ENCODE measurements at places on chromosomes 6 and 20.
A peak's percentile ranks its signal among the peaks of the same experiment; 100 is the strongest.

- no peak for DNase-seq
Measured at GRCh38 chr6:105600336-105601260, 197.7 kb upstream of the PREP start.

DNA sequence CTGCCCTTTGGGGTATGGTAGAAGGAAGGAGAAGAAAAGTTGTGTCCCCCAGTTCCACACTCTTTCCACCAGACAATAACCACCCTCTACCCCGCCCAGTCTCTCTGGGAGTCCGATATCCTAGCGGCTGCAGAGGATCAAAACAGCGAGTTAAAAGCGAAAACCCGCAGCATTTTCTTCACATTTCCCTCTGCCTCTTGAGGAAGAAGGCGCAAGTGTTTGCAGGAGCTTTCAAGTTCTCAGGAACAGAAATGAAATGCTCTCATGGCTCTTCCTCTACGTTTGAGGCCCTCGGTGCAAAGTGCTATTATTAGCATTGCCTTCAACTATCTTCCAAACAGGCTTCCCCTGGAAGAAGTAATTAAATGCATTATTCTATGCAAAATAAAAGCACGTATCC, 52.2 kb upstream of the CCDC167 start:
- DNase-seq, result no peak

GRCh38 chr6:105192707-105193465, 13.1 kb upstream of the POPDC3 start:
- no peak for DNase-seq

- DNase-seq, result no peak
Measured at GRCh38 chr20:11891077-11891775, 26.5 kb upstream of the BTBD3 start.

DNA sequence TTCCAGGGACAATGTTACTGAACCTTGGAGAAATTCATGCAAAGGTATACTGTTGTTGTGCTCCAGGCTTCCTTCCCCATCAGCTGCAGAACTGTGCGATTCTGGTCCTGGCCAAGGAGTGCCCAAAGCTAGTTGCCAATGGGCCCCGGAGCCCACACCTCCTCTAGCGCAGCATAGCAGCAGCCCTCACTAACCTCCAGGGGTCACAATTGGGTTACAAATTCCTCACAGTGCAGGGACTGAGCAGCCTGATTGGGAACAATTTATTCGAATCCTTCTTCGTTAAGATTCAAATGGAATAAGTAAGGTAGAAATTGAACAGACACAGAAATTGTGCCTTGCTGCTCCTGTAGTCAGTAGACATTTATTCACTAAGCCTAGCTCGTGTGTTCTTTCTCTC, 284.9 kb downstream of the PRKN start:
- DNase-seq, result no peak

DNA sequence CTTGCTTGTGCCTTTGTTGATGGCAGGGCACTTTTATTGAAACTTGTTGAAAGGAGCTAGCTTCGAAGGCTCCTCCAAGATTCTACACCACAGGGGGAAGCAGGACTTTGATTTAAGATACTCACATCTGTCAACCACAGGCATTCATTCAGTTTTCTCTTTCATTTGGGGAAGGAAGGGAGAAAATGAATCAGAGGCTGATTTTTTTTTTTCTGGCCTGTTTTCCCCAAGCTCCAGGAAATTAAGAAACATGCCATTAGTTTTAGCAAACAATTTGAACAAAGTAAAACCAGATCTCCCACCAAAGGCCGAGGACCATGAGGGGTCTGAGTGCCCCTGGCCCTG, 8.7 kb upstream of the APCDD1L start:
- DNase-seq, result no peak

GRCh38 chr6:16764188-16764950, 3.1 kb upstream of the ATXN1 start:
- no peak for DNase-seq

GRCh38 chr20:38001981-38002380, 31.3 kb downstream of the TTI1 start:
- no peak for DNase-seq

- DNase-seq, result no peak
Measured at GRCh38 chr6:15989397-15989796, 139.5 kb upstream of the MYLIP start.

- DNase-seq, result no peak
Measured at GRCh38 chr6:100228437-100228833, 234.4 kb upstream of the MCHR2 start.

DNA sequence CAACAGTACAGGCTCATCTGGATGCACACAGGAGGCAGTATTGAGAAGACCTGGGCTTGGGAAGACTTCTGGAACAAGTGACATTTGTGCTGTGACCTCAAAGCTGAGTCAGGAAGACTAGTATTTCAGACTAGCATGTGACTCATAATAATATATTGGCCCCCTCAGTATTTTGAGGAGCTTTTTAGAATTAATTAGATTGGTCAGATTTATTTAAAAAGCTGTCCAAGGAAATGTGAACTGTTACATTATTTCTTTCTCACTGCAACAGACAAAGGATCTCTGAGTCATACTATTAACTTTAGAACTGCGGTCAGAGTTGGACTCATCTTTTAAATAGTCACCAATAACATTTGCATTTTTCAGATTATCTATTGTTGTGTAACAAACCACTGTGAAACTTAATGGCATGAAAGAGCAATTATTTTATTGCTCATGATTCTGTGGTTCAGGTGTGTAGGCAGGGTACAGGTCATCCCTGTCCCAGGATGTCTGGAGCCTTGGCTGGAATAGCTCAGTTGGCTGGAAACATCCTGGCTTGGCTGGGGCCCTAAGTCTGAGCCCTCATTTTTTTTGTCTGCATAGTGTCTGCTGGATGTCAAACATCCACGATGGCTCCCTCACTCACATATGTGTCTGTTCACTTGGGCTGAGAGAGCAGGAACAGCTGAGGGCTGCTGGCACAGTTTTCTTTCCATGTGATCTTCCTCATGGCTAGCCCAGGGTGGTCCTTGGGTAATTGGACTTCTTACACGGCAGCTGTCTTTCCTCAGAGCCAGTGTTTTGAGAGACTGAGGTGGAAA, 46.9 kb downstream of the MAP3K4 start:
- no peak for DNase-seq

GRCh38 chr20:53354314-53354713, 239.3 kb downstream of the ZNF217 start:
- DNase-seq, result no peak

DNA sequence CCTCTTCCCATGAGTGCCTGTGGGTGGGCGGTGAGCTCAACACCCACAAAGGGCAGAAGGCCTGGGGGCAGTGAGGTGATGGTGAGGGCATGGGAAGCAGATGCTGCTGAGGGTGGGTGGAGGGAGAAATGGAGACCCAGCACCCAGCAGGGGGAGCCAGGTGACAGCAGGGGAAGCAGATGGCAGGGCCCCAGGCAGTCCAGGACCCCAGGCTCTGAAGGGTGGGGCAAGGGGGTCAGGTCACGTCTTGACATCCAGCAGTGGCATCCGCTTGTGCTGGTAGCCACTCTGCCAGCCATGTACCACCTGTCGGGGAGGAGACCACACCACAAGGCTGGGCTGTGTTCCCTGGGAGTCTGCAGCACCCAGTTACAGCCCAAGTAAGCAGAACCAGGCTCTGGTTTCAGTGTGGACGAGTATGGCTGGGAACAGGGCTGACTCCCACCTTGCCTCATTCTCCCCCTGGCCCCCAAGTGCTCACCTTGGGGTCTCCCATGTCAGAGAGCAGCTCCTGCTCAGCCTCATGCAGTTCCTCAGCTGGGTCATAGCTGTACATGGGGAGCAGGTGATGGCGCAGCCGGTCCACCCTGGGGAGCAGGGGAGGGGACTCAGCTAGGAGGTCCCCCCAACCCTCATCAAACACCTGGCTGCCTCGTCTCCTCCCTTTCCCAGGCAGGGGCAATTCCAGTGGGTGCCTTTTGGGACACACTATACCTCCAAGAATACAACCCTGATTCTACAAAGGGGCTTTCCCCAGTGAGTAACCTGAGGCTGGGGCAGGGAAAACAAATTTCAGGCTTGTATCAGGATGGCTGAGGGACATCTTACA, 2.0 kb downstream of the SMIM29 start:
- no peak for DNase-seq

GRCh38 chr20:1389703-1390580, 2.9 kb downstream of the FKBP1A start:
- DNase-seq, result no peak

GRCh38 chr20:20831794-20832193, 119.3 kb upstream of the RALGAPA2 start:
- DNase-seq, result no peak

GRCh38 chr20:50242863-50243609, 52.4 kb downstream of the CEBPB start:
- DNase-seq, result no peak

- no peak for DNase-seq
Measured at GRCh38 chr6:30691208-30691847, 544 bp upstream of the NRM start.

DNA sequence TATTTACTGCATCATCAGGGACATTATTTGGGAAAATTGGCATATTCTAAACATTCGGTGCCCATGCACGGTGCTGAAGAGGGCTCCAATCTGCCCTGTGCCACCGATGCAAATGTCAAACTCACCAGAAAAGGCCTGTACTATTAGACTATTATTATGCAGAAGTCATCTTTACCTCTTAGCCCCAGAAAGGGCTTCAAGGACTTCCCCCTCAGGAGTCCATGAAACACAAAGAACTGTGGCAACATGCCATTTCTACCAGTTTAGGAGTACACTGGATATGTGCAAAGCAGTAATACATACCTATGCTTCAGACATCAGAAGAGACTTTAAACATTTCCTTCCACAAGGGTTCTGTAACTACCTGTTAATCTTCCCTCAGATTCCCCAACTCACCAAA, 8.6 kb downstream of the DIDO1 start:
- DNase-seq, result no peak

DNA sequence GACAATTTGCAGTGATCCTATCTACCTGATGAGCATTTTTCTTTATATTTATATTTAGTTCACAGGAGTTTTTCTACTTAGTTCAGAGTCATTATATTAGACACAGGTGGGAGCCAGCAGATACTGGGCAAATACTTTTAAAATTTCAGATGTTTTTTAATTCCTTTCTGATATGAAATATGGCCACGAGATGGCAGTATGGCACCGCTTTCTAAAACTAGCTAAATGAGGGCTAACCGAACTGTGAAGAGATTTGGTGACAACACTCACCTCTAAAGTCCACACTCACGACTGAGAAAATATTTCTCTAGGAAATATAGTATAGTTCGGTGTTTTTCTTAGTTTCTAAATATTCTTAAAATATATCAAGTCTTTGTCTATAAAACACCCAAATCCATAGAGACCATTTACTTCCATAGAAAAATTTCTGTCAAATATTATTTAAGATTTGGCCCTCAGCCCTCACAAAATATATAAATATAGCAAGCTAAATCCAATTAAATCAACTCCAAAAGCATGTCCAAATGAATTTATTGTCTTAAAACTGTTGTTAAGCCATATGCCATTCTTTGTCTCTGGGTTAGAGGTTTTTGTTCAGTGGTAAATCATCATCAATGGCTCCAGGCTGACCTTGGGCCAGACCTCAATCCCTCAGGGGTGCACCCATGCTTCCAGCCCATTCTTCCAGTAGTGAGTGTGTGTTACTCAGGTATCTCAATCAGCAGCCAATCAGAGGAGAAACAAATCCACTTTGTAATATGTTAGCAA, 63.6 kb downstream of the HUS1B start:
- peak; percentile 63 for DNase-seq

All from stimulated activated CD4-positive, alpha-beta T cell treated with anti-CD3 and anti-CD28 coated beads, TNF-alpha, amount 100 ng/mL, for 48 hours (primary cell).